Activated CD4-positive, alpha-beta T cell treated with anti-CD3 and anti-CD28 coated beads, Interleukin-2, amount 10 ng/mL, durations not matched to agents 7 days and 5 days (primary cell): ENCODE measurements at places on chromosomes 5 and 9.

GRCh38 chr5:32443145-32443540 is 1.4 kb downstream of the ZFR start:
- peak overlapping the region; percentile 93 for H3K27ac ChIP-seq
- H3K36me3 ChIP-seq = peaks cover 24% of the 10 kb centered on the region
- no peak for DNase-seq
- H3K27me3 ChIP-seq = peaks cover 3% of the 10 kb centered on the region
- peaks cover 33% of the 10 kb centered on the region for H3K4me1 ChIP-seq

GRCh38 chr5:24817966-24818365 is 173.2 kb upstream of the CDH10 start:
- no peak overlapping the region for H3K4me3 ChIP-seq
- H3K4me1 ChIP-seq = no peaks in the 10 kb centered on the region
- H3K27ac ChIP-seq = no peak overlapping the region
- H3K36me3 ChIP-seq = no peaks in the 10 kb centered on the region
- no peak for DNase-seq
- H3K27me3 ChIP-seq = no peaks in the 10 kb centered on the region

- H3K27me3 ChIP-seq = no peaks in the 10 kb centered on the region
- H3K4me3 ChIP-seq = no peak overlapping the region
- H3K4me1 ChIP-seq = no peaks in the 10 kb centered on the region
- peaks cover 2% of the 10 kb centered on the region for H3K36me3 ChIP-seq
Observed at GRCh38 chr9:6968271-6968670, 210.5 kb downstream of the KDM4C start.

GRCh38 chr5:31861601-31862000 is 222.7 kb downstream of the PDZD2 start:
- no peak overlapping the region for H3K4me3 ChIP-seq
- H3K27me3 ChIP-seq = peaks cover 8% of the 10 kb centered on the region
- DNase-seq = no peak
- H3K27ac ChIP-seq = peak overlapping the region; percentile 54
- H3K4me1 ChIP-seq = peaks cover 25% of the 10 kb centered on the region

DNA sequence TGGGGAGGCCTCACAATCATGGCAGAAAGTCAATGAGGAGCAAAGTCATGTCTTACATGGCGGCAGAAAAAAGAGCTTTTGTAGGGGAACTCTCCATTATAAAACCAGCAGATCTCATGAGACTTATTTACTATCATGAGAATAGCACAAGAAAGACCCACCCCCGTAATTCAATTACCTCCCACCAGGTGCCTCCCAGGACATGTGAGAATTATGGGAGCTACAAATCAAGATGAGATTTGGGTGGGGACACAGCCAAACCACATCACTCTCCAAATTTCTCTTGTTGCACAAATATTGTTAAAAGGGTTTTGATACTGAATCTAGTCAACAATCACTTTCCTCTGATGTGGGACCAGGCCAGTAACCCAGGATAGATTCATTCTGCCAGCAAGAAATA is 1176.1 kb downstream of the CDH9 start:
- H3K27me3 ChIP-seq = no peaks in the 10 kb centered on the region
- H3K36me3 ChIP-seq = no peaks in the 10 kb centered on the region
- no peak overlapping the region for H3K27ac ChIP-seq
- H3K4me3 ChIP-seq = no peak overlapping the region
- no peak for DNase-seq
- H3K4me1 ChIP-seq = no peaks in the 10 kb centered on the region

GRCh38 chr5:133347039-133347438 is 265.3 kb downstream of the FSTL4 start:
- DNase-seq = no peak
- no peak overlapping the region for H3K27ac ChIP-seq
- no peaks in the 10 kb centered on the region for H3K4me1 ChIP-seq
- H3K27me3 ChIP-seq = peaks cover 14% of the 10 kb centered on the region

GRCh38 chr5:2196416-2196815 is 313.7 kb upstream of the IRX4 start:
- no peak for DNase-seq
- no peaks in the 10 kb centered on the region for H3K36me3 ChIP-seq

DNA sequence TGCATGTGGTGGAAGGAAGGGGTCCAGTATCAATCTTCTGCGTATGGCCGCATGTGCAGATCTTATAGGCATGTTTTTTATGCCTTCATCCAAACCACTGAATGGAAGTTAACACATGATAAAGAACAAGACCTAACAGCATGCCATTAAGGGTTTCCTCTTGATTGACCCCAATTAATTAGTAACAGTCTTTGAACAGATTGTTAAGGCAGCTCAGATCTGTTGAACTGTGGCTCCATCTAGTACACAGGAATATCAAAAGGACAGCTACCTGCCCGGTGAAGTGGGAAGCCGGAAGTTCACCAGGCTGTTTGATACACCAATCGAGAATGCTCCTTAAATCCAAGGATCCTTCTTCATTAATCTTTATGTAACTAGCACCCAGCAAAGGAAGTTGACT is 159.9 kb upstream of the ADAMTS16 start:
- no peak overlapping the region for H3K4me3 ChIP-seq
- no peaks in the 10 kb centered on the region for H3K4me1 ChIP-seq
- H3K36me3 ChIP-seq = no peaks in the 10 kb centered on the region
- DNase-seq = no peak
- no peaks in the 10 kb centered on the region for H3K27me3 ChIP-seq

DNA sequence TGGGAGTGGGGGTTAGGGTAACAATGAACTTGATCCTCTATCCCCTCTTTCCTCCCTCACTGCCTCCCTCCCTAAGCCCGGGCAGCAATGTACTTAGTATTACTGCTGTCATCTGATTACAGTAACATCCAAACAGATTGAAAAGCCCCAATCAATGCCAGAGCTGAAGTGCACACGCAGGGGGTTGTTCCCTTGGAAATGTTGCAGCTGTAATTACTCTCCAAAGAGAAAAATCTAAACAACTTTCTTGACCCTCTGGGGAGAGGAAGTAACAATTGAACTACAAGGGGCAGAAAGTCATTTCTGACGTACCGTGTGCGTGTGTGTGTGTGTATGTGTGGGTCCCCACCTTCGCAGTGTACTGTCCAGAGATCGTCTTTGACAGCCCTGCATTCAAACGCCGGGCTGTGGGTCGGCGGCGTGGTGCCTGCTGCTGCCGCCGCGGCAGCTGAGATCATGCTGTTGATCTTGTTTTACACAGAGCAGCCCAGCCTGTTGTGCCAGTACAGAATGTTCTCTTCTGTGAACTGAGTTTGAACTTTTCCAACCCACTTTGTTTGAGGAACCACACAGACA is 66.0 kb upstream of the KLF9 start:
- no peaks in the 10 kb centered on the region for H3K4me1 ChIP-seq
- H3K4me3 ChIP-seq = no peak overlapping the region
- no peak overlapping the region for H3K27ac ChIP-seq
- H3K36me3 ChIP-seq = no peaks in the 10 kb centered on the region
- H3K27me3 ChIP-seq = no peaks in the 10 kb centered on the region

DNA sequence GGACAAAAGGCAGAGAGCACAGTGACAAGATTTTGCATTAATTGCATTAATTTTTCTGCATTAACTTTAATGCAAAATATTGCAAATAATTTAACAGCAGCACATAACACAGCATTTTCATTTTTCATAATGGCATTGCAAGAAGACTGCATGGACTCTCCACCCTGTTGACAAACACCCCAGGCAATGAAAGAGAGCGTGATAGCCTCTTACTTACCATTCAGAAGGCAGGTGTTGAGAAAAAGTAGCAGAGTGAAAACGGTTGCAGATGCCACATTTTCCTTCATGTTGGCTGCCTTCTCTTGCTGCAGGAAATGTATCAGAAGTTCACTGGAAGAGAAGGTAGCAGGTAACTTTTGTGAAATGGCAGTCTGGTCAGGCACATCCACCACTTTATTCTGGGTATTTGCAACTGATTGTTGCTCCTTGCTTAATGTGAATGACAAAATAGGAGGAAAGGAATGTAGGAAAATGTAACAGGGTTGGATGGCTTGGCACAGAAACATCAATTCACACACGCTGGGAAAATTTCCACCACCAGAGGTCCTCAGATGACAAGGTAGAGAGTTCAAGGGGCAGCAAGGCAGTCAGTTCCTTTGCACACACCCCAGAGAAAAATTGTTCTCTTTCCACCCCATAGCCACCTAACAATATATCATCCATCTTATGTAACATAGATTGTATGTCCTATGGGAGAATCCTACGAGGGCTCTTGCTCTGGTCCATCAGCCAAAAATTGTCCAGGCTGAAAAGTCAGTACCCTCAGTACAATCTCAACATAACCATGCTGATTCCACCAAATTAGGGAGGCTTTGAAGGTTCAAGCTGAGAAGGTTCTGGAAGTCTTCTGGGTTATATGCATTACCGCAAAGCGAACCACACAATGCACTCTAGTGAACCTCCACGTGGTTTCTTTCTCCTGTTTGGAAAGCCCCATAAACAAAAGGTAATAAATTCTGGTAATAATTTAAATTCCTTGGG is 41.9 kb upstream of the AGXT2 start:
- H3K27me3 ChIP-seq = no peaks in the 10 kb centered on the region
- H3K36me3 ChIP-seq = no peaks in the 10 kb centered on the region
- H3K4me1 ChIP-seq = no peaks in the 10 kb centered on the region
- DNase-seq = peak; percentile 61
- H3K4me3 ChIP-seq = no peak overlapping the region

GRCh38 chr5:150144879-150145278 is 10.8 kb downstream of the PDGFRB start:
- H3K36me3 ChIP-seq = no peaks in the 10 kb centered on the region
- peaks cover 29% of the 10 kb centered on the region for H3K4me1 ChIP-seq
- H3K27me3 ChIP-seq = no peaks in the 10 kb centered on the region
- H3K4me3 ChIP-seq = no peak overlapping the region
- DNase-seq = no peak

DNA sequence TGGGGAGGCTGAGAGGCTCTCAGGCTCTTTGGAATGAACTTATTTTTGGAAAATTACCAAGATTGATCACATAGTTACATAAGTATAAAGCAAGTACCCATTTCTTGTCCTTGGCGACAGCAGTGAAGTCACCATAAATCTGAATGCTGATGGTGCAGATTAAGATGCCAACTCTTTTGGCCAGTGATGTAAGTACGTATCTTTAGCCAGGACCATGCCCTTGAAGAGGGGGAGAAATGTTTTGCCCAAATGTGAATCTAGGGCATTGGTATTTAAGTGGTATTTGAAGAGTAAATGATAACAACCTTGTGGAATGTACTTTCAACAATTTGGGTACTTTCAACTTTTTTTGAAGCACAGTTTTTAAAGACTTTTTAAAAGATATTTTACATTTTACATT is 68.2 kb upstream of the RAD23B start:
- no peak overlapping the region for H3K4me3 ChIP-seq
- no peak overlapping the region for H3K27ac ChIP-seq
- peaks cover 17% of the 10 kb centered on the region for H3K4me1 ChIP-seq

DNA sequence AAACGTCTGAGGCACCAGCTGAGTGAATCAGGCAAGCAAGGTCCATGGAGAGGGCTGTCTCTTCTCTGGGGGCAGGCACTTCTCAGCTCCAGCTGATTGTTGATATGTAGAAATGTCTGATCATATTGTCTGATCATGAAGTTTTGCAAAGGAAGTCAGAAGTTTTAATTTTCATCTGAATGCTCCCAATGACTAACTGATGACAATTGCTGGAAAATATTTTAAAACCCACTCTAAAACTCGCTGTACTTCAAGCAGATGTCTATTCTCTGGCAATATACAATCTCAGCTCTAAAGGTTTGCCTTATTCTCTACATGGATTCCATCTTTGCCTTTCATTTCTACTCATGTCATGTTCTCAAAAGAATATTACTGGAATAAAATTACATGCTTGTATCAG is 12.7 kb downstream of the PLK2 start:
- H3K36me3 ChIP-seq = no peaks in the 10 kb centered on the region
- no peak overlapping the region for H3K27ac ChIP-seq
- no peak for DNase-seq
- no peaks in the 10 kb centered on the region for H3K4me1 ChIP-seq

GRCh38 chr5:154273028-154273617 is 82.6 kb downstream of the GALNT10 start:
- H3K27ac ChIP-seq = peak overlapping the region; percentile 80
- H3K36me3 ChIP-seq = peaks cover 9% of the 10 kb centered on the region
- no peaks in the 10 kb centered on the region for H3K27me3 ChIP-seq
- peak; percentile 40 for DNase-seq
- peak overlapping the region; percentile 26 for H3K4me3 ChIP-seq

DNA sequence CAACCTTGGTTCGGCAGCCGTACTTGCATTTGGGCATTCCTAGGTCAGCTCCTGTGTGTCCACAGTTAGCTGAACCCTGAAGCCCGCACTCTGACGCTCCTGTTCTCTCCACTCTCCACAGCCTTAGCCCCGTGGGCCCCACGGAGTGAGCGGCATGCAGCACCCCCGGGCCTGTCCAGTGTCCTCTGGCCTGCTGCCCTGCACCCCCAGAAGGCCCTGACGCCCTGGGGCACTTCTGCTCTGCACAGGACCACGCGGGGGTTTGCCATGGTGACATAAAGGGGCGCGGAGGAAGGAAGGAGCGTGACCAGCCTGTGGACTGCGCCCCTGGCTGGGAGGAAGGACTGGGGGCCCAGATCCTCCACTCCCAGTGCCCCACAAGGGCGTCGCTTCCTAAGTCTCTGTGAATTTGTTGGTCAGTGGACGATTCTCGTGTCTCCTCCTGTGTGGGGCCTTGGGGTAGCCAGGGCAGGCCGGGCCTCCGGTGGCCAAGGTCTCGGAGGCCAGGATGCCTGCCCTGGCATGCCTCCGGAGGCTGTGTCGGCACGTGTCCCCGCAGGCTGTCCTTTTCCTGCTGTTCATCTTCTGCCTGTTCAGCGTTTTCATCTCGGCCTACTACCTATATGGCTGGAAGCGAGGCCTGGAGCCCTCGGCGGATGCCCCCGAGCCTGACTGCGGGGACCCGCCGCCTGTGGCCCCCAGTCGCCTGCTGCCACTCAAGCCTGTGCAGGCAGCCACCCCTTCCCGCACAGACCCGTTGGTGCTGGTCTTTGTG is 13.0 kb downstream of the NDST1 start:
- DNase-seq = no peak
- H3K36me3 ChIP-seq = no peaks in the 10 kb centered on the region
- H3K4me3 ChIP-seq = no peak overlapping the region
- H3K27ac ChIP-seq = no peak overlapping the region
- H3K27me3 ChIP-seq = no peaks in the 10 kb centered on the region
- H3K4me1 ChIP-seq = no peaks in the 10 kb centered on the region

DNA sequence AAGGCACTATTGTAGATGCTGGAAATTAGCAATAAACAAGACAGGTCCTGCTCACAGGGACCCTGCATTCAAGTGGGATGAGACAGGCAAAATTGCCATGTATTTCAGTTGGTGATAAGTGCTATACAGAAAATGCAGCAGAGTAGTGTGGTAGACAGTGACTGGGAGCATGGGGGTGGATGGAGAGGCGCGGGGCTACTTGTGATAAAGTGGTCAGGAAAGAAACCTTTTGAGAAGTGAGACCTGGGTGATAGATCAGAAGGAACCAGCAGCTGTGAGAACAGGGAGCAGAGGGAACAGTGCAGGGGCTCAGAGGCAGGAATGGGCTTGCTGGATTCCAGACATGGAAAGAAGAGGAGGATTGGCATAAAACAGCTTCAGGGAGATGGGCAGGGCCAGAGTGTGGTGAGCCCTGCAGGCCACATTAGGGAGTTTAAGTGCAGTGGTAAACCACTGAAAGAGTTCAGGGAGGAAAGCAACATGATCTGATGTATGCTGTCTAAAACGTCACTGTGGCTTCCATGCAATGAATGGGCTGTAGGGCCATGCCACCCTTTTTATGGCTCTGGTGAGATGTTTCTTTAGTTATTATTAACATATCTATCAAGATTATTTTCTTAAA is 7.3 kb downstream of the CRHBP start:
- H3K4me3 ChIP-seq = no peak overlapping the region
- H3K27ac ChIP-seq = peak overlapping the region; percentile 1
- H3K4me1 ChIP-seq = peaks cover 25% of the 10 kb centered on the region
- H3K36me3 ChIP-seq = no peaks in the 10 kb centered on the region
- peaks cover 43% of the 10 kb centered on the region for H3K27me3 ChIP-seq

- peaks cover 49% of the 10 kb centered on the region for H3K4me1 ChIP-seq
- H3K27ac ChIP-seq = peak overlapping the region; percentile 99
- H3K27me3 ChIP-seq = no peaks in the 10 kb centered on the region
- peaks cover 4% of the 10 kb centered on the region for H3K36me3 ChIP-seq
Observed at GRCh38 chr9:34047864-34048726, 592 bp downstream of the UBAP2 start.
